ENCODE measurements at places on chromosomes 2 and 18.

- peak; percentile 88 for DNase-seq
Measured at GRCh38 chr2:10909050-10909995, 2.4 kb upstream of the KCNF1 start.

GRCh38 chr2:164934401-164935117 is 20.8 kb downstream of the SLC38A11 start:
- no peak for DNase-seq

- no peak for DNase-seq
Measured at GRCh38 chr18:56481751-56482150, 156.6 kb downstream of the TXNL1 start.

DNA sequence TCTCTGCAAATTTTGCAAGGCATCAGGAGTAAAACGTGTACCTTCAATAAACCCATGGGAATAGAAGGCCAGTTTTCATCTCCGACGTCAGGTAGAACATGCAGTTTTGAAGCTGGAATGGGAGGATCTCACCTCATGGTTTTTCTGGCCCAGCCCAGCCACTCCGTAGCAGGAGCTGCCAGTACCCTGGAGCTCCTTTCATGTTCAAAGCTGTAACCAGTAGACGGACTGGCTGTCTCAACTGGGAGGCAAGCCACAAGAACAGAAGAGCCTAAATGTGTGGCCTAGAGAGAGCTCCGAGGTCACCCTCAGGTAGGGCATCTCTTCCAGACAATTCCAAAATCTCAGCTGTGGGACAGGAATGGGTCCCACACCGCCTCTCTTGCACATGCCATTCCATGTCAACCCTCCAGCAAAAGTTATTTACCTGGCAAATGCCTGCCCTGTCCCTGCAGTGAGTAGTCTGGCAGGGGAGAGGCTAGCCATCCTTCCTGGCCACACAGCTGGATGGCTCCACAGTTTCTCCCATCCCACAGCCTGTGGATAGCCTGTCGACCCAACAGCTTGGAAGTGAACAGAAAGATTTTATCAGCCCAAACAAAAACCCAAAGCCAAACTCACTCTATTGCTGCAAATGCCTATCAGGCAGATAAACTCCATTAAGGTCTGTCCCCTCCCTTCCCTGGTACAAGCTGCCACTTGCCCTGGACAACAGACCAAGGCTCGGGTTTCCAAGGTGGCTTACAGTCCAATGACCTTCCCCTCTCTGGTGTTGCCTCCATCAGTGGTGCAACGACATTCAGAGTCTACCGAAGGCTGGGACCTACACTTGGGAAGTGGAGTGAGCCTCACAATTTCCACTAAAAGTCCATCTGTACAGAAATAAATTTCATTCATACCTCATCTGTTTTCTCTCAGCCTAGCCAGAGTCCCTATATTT is 27.8 kb downstream of the CRACDL start:
- peak; percentile 15 for DNase-seq

- DNase-seq = no peak
Measured at GRCh38 chr18:6751222-6751621, 21.7 kb downstream of the ARHGAP28 start.

- no peak for DNase-seq
Measured at GRCh38 chr2:209937893-209938292, 64.5 kb upstream of the RPE start.

DNA sequence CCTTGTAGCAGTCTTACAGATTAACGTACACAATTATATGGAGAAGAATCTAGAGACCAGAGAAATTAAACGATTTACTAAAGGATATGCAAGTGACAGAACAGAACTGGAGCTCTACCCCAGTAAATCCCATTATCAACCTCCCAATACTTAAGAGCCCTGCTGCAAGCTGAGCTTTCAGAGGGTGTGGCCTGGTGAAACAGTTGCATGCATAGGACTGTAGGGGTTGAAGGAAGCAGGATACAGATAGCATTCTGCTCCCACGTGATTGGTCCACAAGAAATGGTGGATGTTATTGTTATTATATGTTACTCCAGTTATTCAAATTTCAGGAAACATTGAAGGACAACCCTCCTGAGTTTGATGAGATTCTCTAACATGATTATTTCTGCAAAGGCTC is 210.8 kb upstream of the THUMPD2 start:
- DNase-seq = peak; percentile 90

Measured in NCI-H82 (cell line).